ENCODE measurements at places on chromosomes 3 and 15.

DNA sequence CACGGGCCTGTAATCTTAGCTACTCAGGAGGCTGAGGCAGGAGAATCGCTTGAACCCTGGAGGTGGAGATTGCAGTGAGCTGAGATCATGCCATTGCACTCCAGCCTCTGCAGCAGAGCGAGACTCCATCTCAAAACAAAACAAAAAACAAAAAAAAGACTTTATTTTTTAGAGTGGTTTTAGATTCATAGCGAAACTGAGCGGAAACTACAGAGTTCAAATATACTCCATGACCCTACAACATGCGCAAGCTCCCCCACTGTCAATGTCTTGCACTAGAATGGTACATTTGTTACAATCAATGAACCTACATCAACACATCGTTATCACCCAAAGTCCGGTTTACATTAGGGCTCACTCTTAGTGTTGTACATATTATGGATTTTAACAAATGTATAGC lies 2.2 kb upstream of the CRTAP start:
- DNase-seq, result no peak

DNA sequence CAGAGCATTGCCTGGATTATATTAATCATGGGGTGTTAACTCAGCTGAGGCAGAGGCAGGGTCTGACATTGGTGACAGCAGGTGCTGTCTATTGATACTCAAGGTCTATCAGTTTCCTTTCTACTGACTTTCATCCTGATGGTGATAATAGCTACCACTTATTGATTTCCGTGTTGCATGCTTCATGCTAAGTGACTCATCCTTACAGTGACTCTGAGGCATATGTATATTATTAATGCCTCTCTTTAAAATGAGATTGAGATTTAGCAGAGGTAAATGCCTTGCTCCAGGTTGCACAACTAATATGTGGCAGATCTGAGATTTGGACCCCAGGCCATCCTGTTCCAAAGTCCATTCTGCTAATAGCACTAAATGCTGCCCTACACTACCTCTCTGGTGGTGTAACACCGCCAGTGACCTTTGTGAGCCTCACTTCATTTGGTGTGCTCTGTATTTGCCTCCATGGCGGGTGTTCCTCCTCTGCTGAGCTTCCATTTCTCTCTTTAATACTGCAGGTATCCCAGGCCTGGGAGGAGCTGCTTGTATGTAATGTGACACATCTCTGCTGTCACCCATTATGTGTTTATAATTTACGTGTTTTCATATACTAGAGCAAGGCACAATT lies 50.4 kb downstream of the GPR171 start:
- no peak for DNase-seq

- DNase-seq, result no peak
These were observed 28.0 kb upstream of the RAB11A start for GRCh38 chr15:65841121-65841930.

DNA sequence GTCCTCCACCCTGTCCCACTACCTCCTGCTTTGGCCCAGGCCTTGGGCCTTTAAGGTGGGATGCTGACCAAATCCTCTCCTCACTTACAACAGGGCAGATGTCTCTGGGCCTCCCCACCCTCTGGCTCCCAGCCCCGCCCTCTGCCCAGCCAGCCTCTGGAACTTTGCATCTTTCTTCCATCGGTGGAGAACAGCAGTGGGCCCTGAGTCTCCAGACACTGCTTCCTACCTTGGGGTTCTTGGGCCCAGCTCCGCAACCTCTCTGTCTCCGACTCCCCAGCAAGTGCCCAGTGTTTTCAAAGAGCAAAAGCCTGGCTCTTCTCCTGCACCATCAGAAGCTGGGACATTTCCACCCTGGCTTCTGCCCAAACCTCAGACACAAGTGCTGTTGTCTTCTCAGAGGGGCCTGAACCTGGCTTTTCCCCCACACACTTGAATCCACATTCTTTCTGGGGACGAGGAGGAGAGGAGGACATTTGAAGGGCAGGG lies 33.1 kb downstream of the MRAS start:
- peak; percentile 71 for DNase-seq

DNA sequence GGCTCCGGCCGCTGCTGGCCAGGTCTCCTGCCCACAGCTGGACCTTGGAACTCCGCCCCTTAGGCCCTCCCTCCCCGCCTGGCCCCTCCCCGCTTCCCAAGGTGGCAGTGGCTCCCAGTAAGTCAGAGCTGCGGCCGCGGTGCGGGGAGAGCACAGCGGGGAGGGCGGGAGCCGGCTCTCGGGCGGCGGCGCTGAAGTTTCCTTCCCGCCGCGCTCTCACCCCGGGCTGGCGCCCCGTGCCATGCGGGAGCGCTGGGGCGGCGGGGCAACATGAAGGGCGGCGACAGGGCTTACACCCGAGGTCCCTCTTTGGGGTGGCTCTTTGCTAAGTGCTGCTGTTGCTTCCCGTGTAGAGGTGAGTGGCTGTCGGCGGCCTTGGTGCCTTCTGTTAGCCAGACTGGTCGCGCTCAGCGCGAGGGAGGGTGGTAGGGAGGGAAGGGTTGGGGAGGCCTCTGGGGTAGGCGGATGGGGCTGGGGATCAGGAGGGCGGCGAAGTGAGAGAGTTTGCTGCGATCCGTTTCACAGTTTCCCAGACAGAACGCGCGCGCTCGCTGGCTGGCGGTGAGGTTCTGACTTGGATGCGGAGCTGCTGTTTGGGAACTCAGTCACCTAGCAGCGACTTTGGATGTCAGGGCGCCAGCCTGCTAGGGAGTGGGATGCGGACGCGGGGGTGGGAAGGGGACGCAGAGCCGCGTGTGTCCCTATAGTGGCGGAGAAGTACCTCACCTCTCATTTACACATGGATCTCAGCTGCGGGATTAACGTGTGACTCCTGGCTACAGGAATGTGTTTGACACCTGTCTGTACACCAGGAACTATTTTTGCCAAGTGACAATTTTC lies 145.5 kb upstream of the UMPS start:
- no peak for DNase-seq

DNA sequence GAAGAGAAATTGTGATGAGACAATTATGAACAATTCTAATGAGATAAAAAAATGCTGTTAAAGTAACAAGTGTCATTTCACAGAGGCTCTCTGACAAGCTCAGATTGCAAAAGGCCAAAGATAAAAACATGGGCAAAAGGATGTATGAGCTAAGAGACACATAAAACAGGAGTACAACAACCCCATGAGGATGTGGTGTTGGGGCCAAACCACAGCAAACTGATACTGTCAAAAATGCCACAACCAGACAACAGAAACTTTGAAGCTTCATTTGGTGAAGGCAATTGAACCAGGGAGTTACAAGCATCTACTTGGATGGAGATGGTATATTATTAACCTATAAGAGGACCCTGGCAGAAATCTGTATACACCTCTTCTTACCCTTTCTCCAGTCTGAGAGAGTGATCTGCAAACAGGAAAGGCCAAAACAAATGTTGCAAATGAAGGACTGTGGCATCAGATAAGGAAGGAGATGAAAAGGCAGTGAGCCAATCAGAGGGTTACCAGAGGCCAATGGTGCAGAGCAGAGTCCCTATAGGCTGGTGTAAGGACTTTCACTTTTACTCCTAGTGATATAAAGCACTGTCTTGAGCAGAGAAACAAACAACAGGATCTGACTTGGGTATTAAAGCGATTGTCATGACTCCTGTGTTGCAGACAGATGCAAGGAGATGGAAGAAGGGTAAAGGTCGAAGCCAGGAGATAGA lies 659.0 kb downstream of the NTRK3 start:
- DNase-seq, result no peak

- DNase-seq, result no peak
These were observed 99.2 kb downstream of the SLMAP start for GRCh38 chr3:57855281-57855680.

DNA sequence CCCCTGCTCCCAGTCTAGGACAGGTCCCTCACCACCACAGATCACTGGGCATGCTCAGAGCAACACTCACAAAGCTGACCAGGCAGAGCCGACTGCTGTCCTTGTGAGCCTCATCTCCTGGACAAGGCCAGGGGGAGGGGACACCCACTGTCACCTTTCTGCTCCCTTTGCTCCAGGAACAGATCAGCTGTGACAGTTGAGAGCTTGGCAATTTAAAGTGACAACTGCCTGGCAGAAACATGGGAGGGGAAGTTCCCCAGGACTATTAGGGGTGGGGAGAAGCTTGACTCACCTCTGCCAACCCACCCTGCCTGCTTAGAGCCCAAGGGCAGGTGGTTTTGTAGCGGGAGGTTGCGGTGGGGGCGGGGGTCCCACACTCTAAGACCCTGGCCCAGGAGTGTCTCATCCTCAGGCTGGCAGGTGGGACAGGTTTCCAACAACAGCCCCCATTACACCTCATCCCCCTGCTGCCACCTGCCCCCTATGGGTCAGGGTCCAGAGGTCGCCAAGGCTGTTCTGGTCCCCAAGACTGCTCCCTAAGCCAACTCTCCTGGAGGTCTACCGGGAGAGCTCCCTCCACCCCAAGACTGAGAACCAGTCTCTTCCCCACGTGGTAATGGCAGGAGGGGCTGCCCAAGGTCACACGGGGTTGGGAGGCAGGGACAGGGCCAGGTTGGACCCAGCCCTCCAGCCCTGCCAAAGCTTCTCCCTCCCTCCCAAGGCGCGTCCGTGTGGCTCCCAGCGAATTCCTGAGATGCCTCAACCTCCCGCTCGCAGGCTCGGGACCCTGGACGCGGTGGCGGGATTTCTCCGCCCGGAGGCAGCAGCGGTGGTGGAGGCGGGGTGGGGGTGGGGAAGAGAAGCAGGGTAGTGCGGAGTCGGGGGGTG lies 80.4 kb downstream of the IQSEC1 start:
- no peak for DNase-seq

DNA sequence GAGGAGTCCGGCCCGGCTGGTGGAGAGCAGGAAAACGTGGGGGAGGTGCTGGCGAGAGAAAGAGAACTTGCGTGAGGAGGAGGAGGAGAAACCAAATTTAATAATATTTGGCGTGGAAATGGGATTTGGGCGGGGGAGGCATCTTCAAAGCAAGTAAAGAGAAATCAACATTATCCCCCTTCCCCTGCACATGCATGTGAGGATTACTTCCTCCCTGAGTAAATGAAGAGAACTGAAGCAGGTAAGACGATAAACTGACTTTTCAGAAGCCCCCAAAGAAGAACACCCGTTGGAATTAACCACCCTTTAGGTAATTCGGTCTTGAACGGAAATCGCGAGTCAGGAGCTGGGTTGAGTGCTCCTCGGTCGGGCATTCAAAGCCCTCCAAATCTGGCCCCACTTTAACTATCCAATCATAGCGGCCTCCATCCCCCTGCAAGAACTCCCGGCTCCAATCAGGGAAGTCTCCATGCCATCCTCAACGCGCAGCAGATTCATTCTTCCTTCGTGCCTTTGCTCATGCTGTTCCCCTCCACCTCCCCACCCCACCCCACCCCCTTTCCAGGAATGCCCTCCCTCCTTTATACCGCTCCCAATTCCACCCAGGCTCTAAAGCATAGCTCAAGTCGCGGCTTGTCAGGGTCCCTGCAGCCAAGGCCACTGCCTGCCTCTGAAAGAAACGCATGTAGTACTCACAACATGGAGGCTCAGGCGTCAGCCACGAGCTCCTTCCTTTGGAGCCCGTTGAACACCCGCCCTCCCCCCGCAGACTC lies 545 bp upstream of the RFX7 start:
- peak; percentile 70 for DNase-seq

GRCh38 chr3:187531831-187532230 lies 138.4 kb downstream of the SST start:
- no peak for DNase-seq

Data from dorsolateral prefrontal cortex (tissue), 122 donors.